ENCODE measurements at places on chromosomes 6 and 20. TPM values are rescaled to one million over a fixed set of nuclear protein-coding genes. Genes with fewer than 3 reads are reported as not detected.

- DNase-seq = no peak
Measured at GRCh38 chr6:116165596-116165995, 39.7 kb upstream of the COL10A1 start.

Gene PDE10A
- polyA plus RNA-seq = 19.6 TPM

- DNase-seq = no peak
Measured at GRCh38 chr6:165825256-165825815, 162.3 kb upstream of the PDE10A start.

Gene SMLR1
- 3.3 TPM for polyA plus RNA-seq

Gene HEBP2
- 60.4 TPM for polyA plus RNA-seq

- DNase-seq = peak; percentile 9
Measured at GRCh38 chr6:89711801-89712200, 73.3 kb upstream of the LYRM2 start.

Gene SNPH
- polyA plus RNA-seq = 3.2 TPM

- DNase-seq = no peak
Measured at GRCh38 chr20:16392346-16392745, 180.9 kb downstream of the KIF16B start.

Gene PEDS1
- 28.0 TPM for polyA plus RNA-seq

Gene HLA-DQA2
- polyA plus RNA-seq = 0.14 TPM

Gene ECT2L
- 0.35 TPM for polyA plus RNA-seq

DNA sequence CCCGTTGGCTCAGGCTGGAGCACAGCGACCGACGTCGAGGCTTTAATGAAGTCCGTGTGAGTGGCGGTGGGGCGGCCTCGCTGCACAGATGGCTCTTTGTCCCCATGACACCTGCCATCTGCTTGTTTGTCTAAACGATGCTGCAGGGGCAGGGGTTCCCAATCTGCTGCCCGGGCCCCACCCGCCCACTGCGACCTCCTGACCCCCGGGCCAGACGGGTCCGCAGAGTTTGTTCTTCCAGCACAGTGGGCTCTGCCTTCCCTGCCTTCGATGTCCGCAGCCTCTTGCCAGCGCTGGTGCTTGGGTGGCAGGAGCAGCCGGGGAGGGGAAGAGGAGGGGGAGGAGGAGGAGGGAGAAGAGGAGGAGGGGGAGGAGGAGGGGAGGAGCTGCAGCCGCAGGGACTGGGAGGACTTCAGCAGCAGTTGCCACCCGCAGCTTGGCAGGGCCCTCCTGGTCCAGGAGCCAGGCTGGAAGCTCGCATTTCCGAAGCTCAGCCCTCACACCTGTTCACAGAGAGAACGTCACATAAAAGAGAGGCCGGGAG, 210.0 kb downstream of the DLL1 start:
- DNase-seq = no peak

Gene BCAS1
- polyA plus RNA-seq = 4.6 TPM

DNA sequence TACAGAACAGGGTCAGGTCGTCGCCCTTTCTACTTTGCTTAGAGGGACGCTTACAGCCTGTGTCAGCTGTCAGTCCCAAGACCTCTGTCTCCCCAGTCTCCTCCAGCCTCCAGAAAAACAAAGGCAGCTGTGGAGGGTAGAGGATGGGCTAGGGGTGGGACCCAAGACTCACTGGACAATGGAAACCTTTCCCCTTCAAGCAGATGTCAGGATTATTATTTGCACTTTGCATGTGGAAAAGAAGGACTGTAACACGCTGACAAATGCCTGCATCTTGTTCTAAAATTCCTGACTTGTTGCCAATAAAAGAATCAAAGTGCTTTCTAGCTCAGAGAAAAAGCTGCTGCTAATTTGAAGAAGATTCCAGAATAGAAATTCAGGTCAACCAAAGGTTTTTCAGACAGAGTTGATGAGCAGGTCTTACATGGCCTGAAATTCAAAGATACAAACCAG, 58.7 kb downstream of the SNX5 start:
- no peak for DNase-seq

Gene TRAPPC3L
- 0.35 TPM for polyA plus RNA-seq

DNA sequence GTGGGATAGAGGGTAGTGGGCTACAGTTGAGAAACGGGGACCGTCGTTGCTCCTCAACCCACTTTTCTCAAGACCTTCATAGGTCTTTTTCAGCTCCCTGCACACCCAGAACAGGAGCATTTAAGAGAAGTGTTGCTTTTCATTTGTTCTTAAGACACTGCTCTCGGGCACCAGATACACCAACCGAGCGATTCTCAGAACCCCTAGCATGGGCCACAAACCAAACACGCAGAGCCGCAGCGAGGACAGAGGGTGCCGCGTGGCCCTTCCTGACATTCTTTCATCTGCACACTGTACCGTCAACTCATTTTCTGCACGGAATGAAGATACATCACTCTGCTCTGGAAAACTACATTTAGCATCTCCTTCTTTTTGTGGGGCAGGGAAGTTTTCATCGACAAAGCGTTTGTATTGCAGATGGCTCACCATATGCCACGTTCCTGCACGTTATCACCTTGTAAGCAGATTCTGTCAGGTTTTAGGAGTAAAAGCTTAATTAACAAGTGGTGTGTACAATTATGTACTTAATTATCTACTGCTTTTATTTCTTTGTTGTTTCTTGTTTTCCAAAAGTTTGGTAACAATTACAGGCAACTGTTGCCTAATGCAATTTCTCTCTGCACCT, 70.4 kb upstream of the MLN start:
- DNase-seq = no peak
